ENCODE measurements at places on chromosomes 1 and 21. TPM values are rescaled to one million over a fixed set of nuclear protein-coding genes. Genes with fewer than 3 reads are reported as not detected.

Gene CACNA1S
- total RNA-seq = not detected

Gene KCNJ15
- 27.5 TPM for total RNA-seq

Gene LCE2A
- total RNA-seq = not detected

Gene TMEM200B
- total RNA-seq = 0.63 TPM

Gene CD1C
- not detected for total RNA-seq

All from airway epithelial cell (primary cell).